ENCODE measurements at places on chromosomes 12 and 14.

DNA sequence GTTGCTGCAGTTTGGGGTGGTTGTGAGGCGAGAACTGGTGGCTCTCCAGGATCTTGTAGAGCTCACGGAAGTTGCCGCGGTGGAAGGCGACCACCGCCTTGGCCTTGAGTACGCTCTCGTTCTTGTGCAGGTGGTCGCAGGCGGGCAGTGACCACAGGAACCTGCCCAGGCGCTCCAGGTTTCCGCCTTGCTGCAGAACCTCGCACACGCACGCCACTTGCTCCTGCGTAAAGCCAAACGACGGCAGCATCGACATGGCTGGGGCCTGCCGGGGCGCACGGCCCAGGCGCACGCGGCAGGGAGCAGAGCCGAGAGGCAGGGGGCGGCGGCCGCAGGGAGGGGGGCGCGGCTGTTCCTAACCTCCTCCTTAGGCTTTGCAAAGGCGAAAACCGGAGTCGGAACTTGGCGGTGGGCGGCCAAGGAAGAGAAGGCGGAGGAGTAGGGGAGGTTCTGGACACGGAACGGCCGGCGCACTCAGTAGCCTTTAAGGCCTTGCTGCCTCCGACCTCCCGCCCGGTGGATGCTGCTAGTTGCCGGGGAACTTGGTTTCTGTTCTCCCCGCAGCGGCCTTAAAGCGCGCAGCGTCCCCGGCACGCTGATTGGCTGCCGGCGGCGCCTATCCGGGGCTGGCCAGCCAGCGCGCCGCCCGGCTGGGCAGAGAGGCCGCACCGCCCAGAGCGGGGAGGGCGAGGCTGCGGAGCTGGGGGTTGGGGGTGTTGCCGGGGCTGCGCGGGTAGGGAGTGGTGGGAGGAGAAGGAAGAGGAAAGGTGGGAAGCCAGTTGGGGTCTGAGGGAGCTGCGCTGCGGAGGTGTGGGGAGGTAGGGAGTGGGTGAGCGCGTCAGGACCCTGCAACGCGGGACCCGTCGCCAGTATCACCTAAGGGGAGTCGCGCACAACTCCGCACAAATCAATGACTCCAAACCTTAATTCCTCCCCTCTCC lies at the start of gene SIX1:
SIX1 (minus strand) TSS at position 544 of the 941 bp plus-strand sequence; CDS start at position 256, 288 bp downstream.
- peaks cover 56% of the 10 kb centered on the region for H3K4me1 ChIP-seq
- no peaks in the 10 kb centered on the region for H3K36me3 ChIP-seq
- DNase-seq = peak; percentile 76
- no peak within 1 kb of the TSS for H3K27ac ChIP-seq

- no peak for DNase-seq
- no peak overlapping the region for H3K4me3 ChIP-seq
- peaks cover 17% of the 10 kb centered on the region for H3K4me1 ChIP-seq
- H3K27ac ChIP-seq = no peak overlapping the region
- no peaks in the 10 kb centered on the region for H3K36me3 ChIP-seq
- H3K27me3 ChIP-seq = peaks cover 11% of the 10 kb centered on the region
Measured at GRCh38 chr14:99685151-99685591, 1.1 kb downstream of the CYP46A1 start.

DNA sequence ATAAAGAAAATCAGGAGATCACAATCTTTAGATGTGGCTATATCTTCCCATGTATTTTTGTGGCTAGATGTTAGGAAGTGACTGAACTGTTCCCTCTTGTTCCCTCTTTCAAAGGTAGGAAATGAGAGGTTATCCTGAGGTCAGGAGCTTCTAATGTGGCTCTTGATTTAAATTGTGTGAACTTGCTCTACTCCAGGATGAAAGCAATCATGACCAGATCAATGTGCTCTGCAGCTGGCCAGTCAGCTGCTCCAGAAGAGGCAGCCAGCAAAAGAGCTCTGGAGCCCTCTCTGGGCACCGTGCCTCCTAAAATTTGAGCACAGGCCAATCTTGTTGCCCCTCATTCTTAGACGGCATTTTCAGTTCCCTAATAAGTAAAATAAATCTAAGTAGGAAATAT lies 32.0 kb downstream of the CDK17 start:
- no peak for DNase-seq
- no peaks in the 10 kb centered on the region for H3K36me3 ChIP-seq
- H3K27ac ChIP-seq = peak overlapping the region; percentile 4
- H3K27me3 ChIP-seq = no peaks in the 10 kb centered on the region

DNA sequence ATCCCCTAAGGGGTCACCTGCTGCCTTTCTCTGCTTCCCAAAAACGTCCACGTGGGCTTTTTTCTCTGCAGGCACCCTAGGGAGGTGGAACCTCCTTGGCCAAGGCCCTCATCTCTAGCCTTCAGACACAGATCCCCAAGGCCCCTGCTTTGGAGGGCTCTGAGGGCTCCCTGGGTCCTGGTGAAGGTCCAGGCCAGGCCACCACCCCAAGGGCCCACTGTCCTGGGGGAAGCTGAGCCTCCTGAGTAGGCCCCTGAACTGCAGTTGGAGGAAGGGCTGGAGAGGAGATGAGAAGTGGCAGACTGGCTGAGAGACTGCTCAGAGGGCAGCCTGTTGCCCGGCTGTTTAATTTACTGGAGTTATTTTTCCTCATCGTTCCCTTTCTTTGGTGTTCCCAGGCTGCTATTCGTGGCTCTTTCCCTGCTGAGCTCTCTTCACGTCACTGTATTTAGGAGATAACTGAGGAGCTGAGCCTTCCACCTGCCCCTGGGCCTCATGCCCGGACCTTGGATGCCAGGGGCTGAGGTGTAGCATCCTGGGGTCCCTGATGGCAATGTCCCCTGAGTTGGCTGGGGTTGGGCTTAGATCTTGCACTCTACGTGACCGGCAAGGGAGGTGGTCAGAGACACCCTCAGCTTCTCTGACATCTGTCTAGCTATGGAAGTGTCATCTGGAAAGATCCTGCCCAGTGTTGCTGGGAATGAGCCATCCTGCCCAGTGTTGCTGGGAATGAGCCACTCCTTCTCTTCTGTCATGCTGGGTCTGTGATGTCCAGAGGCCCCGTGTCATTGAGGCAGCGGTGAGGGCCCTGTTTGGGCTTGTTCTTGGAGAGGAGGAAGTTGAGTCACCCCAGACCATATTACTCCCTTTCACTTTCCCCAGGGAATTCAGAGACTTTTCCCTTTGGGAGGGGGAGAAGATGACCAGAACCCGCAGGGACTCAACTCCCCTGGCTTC lies 139.8 kb downstream of the TSPAN9 start:
- peak overlapping the region; percentile 56 for H3K27ac ChIP-seq
- H3K36me3 ChIP-seq = peaks cover 6% of the 10 kb centered on the region
- DNase-seq = no peak
- H3K4me1 ChIP-seq = peaks cover 32% of the 10 kb centered on the region

DNA sequence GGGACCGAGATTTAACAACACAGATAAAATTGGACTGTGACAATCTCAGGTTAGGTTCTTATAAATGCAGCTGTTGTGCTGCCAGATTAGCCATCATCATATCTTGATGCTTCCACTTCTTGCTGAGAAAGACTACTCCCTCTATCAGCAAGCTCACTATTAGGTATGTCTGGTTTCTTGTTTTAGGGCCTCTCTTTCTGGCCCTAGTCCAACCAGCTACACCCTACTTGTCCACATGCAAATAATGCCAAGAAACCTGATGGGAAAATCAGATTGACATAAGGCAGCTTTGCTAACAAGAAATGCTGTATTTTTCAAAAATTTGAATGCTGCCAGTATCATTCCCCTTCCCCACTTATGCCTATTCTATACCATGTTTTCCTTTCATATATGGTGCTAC lies 296.0 kb downstream of the RMST start:
- H3K36me3 ChIP-seq = no peaks in the 10 kb centered on the region
- H3K4me1 ChIP-seq = no peaks in the 10 kb centered on the region
- no peaks in the 10 kb centered on the region for H3K27me3 ChIP-seq
- H3K4me3 ChIP-seq = no peak overlapping the region
- no peak for DNase-seq

DNA sequence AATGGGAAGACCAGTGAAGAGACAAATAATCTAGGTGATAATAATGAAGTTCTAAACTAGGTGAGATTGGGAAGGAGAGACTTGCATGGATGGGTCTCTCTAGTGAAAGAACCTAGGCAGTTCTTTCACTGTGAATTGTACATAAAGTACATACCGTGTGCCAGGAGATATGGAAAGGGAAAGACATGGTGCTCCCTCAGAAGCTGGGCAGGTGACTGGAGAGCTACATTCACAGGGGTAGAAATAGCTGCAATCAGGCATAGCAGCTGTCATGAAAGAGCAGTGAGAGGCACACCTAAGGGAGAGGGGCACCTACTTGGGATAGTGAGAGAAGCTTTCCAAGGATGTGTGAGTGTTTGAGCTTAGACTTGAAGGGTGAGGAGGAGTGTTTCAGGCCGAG lies 9.3 kb downstream of the STK38L start:
- DNase-seq = no peak
- H3K4me1 ChIP-seq = no peaks in the 10 kb centered on the region
- no peak overlapping the region for H3K27ac ChIP-seq
- H3K36me3 ChIP-seq = no peaks in the 10 kb centered on the region
- H3K27me3 ChIP-seq = no peaks in the 10 kb centered on the region

DNA sequence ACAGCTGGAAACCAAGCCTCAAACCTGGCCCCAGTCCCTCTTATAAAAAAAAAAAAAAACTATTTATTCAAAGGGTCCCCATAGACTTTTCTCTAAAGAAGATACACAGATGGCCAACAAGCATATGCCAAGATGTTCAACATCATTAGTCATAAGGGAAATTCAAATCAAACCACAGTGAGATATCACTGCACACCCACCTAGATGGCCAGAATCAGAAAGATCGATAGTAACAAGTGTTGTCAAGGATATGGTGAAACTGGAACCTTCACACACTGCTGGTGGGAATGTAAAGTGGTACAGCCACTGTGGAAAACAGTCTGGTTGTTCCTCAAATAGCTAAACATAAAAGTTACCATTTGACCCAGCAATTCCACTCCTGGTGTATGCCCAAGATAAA lies 5.9 kb upstream of the NFYB start:
- H3K27me3 ChIP-seq = no peaks in the 10 kb centered on the region
- no peak overlapping the region for H3K27ac ChIP-seq
- no peak for DNase-seq
- H3K4me3 ChIP-seq = no peak overlapping the region
- H3K4me1 ChIP-seq = peaks cover 3% of the 10 kb centered on the region

DNA sequence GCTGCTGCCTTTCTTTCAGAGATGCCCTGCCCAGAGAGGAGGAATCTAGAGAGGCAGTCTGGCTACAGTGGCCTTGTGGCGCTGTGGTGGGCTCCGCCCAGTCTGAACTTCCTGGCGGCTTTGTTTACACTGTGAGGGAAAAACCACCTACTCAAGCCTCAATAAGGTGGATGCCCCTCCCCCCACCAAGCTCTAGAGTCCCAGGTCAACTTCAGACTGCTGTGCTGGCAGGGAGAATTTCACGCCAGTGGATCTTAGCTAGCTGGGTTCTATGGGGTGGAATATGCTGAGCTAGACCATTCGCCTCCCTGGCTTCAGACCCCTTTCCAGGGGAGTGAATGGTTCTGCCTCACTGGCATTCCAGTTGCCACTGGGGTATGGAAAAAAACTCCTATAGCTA lies 25.6 kb downstream of the SPATA7 start:
- H3K4me3 ChIP-seq = no peak overlapping the region
- H3K27ac ChIP-seq = no peak overlapping the region
- H3K27me3 ChIP-seq = no peaks in the 10 kb centered on the region
- no peaks in the 10 kb centered on the region for H3K36me3 ChIP-seq
- DNase-seq = peak; percentile 47

- peaks cover 12% of the 10 kb centered on the region for H3K4me1 ChIP-seq
- no peak overlapping the region for H3K27ac ChIP-seq
- H3K27me3 ChIP-seq = no peaks in the 10 kb centered on the region
Measured at GRCh38 chr12:56474389-56474788, 6.0 kb downstream of the SPRYD4 start.

- no peak overlapping the region for H3K27ac ChIP-seq
- no peak overlapping the region for H3K4me3 ChIP-seq
- H3K4me1 ChIP-seq = peaks cover 22% of the 10 kb centered on the region
- H3K36me3 ChIP-seq = no peaks in the 10 kb centered on the region
- H3K27me3 ChIP-seq = no peaks in the 10 kb centered on the region
- no peak for DNase-seq
Measured at GRCh38 chr12:9741726-9742125, 8.8 kb upstream of the CLECL1 start.

- no peak overlapping the region for H3K27ac ChIP-seq
- H3K27me3 ChIP-seq = no peaks in the 10 kb centered on the region
- no peak for DNase-seq
- H3K4me3 ChIP-seq = no peak overlapping the region
- peaks cover 91% of the 10 kb centered on the region for H3K36me3 ChIP-seq
- no peaks in the 10 kb centered on the region for H3K4me1 ChIP-seq
Measured at GRCh38 chr14:73211251-73212040, 25.9 kb upstream of the PAPLN start.

DNA sequence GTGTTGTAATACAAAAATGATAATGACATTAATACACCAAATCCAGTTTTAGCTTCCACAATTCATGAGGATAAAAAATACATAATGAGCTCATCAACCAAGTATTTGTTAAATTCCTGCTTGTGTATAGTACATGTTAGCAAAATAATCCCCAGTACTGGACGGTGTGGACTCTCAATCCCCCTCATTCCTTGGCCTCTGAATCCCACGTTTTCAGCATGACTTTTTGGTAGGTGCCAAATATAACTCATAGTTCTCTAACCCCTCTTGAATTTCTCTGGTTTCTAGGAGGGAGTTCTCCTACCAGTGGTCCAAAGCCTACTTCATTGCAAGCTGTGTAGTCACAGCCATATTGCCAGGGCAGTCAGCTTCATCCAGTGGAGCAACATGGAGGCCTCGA lies 41.4 kb upstream of the EPS8 start:
- DNase-seq = no peak
- H3K27ac ChIP-seq = no peak overlapping the region
- no peaks in the 10 kb centered on the region for H3K36me3 ChIP-seq
- H3K4me1 ChIP-seq = no peaks in the 10 kb centered on the region
- H3K4me3 ChIP-seq = no peak overlapping the region

GRCh38 chr14:64040044-64040443 lies 187.2 kb downstream of the SYNE2 start:
- no peak for DNase-seq
- no peaks in the 10 kb centered on the region for H3K27me3 ChIP-seq
- no peaks in the 10 kb centered on the region for H3K36me3 ChIP-seq
- no peak overlapping the region for H3K27ac ChIP-seq
- no peaks in the 10 kb centered on the region for H3K4me1 ChIP-seq
- H3K4me3 ChIP-seq = no peak overlapping the region

DNA sequence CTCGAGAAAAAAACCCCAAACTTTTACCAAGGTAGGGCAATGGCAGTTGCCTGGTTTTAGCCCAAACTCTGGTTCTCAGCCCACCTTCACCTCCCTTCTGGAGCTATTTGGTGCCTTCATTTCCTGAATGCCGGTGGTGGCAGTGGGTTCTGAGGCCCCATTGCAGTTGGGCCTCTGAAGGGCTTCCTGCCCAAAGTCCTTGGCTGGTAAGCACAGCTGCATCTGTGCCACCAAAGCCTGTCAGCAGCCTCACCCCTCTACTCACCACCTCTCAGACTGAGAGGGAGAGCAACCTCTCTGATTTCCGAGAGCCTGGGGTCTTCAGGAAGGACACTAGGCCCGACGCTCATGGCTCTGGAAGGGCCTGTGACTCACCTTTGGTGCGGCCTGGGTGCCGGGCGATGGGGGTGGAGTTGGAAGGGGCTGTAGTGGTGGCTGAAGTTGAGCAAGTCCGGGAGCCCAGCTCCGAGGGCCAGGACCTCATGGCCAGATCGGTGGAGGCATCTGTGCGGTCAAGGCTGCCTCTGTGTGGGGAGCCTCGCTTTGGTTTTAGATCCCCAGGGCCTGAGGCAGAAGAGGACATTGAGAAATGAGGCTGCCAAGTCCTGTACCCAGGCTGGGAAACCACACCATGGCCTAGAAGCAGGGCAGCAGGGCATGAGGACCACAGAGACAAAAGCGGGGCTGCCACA lies 38.6 kb upstream of the GPR68 start:
- no peaks in the 10 kb centered on the region for H3K27me3 ChIP-seq
- H3K36me3 ChIP-seq = peaks cover 68% of the 10 kb centered on the region
- H3K4me3 ChIP-seq = no peak overlapping the region
